Effector CD4-positive, alpha-beta T cell (primary cell): ENCODE measurements at places on chromosomes 2 and 18.

DNA sequence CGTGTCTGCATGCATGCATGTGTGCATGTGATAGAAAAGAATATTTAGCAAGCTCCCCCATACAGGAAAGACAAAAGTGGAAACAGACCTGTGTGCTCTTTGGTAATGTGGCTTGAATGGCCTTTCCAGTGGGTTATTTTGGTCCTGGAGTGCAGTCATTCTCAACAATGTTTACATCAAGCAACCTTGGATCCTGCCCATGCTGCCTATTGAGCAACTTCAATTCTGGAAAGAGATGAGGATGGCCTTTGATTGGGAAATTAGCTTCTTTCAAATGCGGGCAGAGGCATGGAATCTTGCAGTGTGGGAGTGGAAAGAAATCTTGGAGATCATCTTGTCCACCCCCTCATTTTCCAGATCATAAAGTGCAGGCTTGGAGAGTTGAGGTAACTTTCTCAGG lies 87.2 kb upstream of the SMAD2 start:
- no peak for DNase-seq

DNA sequence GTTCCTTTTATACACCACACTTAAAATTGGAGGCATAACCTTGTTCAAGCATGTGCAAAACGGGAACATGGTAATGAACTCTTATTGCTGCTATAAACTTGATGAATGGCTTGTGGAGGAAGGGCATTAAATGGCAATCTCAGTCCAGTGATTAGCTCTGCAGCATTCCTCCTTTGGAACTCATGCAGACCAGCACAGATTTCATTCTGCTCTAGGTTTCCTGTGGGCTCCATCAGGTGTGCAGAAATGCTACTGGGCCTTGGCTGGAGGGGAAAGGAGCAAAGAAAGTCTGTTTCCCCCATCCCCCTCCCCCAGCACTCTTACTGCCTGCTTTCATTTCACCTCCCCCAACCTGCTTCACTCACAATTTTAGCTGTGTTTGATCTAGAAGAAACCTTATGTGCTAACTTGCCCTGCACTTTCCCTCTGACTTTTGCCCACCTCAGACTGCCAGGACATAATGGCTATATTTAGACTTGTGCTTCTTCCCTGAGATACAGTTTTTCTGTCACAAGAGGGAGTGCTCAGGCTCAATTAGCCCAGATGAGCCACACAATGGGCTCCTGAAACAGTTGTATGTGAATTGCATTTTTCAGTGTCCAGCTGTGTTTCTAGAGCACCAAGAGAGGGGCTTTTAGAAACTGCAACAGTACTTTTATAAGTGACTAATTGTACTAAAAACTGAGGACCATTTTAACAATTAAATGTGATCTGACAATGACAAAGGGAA lies 109.8 kb downstream of the FSHR start:
- no peak for DNase-seq

- DNase-seq = no peak
These were observed 45.4 kb downstream of the ASAP2 start for GRCh38 chr2:9252002-9252357.

DNA sequence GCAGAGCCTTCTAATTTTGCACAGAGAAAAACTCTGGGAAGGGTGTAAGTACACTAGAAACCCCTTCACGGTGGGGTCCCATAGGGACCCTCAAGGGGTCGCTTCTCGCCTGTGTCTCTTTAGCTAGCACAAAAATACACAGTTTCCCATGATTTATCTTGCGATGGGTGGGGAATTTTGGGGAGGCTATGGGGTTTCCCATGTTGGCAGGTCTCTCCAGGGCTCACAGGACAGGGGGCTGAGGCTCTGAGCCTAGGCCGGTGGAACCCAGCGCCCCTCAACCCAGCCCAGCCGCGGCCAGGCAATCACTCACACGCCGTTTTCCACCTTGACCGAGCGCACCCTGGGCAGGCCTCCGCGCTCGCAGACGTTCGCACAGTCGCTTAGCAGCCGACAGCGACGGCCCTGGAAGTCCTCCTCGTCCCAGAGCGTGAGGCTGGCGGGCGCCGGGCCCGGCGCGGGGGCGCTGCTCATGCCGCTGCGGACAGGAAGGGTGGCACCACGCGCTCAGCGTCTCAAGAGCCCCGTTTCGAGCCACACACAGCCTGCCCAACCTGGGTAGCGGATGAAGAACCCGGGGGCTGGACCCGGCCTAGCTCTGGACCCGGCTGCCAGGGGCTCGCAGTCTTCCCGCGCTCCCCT lies 398 bp downstream of the CRYBA2 start:
- no peak for DNase-seq

- no peak for DNase-seq
These were observed 393.8 kb upstream of the LYPD1 start for GRCh38 chr2:133063775-133064174.

DNA sequence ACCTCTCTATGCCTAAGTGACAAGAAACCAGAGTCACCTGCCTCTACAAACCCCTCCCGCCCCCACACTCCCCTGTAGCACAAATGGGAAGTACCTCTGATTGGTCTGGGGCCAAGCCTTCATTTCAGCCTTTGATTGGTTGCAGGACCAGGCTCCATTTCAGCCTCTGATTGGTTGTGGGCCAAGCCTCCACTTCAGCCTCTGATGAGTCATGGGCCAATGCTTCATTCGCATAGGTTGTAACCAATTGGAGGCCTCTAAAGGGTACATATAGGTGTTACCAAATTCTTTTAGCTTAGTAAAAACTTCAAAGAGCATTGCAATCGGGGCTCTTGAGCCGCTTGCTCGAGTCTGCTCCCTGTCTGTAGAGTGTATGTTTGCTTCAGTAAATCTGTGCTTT lies 25.0 kb downstream of the CCDC102B start:
- no peak for DNase-seq

DNA sequence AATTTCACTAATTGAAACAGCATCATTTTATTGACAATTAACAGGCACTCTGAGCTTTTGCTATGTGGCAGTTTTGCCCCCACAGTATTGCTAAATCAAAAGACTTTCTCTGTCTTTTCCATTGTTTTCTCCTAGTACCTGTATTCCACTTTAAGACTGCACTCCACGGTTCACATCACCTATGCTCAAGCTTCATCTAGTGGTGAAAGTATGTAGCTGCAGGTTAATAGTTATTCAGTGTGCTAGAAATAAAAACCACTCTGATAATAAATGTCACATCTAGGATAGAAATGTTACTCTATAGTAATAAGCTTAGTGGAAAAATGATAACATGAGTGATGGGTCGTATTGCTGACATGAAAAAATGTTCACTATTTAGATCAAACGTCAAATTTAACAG lies 24.6 kb downstream of the ARL6IP6 start:
- DNase-seq = no peak

DNA sequence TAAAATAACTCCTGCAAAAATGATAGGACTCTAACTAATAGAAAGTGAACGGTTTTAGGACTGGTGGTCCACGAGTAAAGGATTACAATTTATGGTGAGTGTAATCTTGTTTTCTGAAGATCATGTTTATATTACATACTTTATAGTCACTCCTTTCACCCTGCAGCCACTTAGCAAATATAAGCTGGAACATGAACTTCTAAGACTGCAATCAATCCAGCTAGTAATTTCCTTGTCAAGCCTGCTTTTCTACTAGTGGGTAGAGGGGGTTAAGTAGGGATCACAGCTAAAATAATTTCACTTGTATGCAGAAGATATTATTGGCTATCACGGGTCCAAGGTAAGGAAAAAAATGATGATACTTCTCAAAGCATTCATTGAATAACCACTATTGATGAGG lies 125.5 kb upstream of the NETO1 start:
- DNase-seq = no peak

- no peak for DNase-seq
These were observed 17.5 kb upstream of the EXOC6B start for GRCh38 chr2:72843301-72843700.

- no peak for DNase-seq
These were observed 30.8 kb upstream of the PUM2 start for GRCh38 chr2:20381457-20381856.

- no peak for DNase-seq
These were observed 247.5 kb downstream of the NBAS start for GRCh38 chr2:15313657-15314056.

- no peak for DNase-seq
These were observed 2.2 kb downstream of the B3GNT2 start for GRCh38 chr2:62197925-62198633.

GRCh38 chr2:2861666-2862240 lies 515.9 kb downstream of the EIPR1 start:
- DNase-seq = no peak

GRCh38 chr18:57909620-57910019 lies 106.5 kb upstream of the ATP8B1 start:
- no peak for DNase-seq

- no peak for DNase-seq
These were observed 75.4 kb upstream of the MAP2 start for GRCh38 chr2:209348433-209348832.

DNA sequence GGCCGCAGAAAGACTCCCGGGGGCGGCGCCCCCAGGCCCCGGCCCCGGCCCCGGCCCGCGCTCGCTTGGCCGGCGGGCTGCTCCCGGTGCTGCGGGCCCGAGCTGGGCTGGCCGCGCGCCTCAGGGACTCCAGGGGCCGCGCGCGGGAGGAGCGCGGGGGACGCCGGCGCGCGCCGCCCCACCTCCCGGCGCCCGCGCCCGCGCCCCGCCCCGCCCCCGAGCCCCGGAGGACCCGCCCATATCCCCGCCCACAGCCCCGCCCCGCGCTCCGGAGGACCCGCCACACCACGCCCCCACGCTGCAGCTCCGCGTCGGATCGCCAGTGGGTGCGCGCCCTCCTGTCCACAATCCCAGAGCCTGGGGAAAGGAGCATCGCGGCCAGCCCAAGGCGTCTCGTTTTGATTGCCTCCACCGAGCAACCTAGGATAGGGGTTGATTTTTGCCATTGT lies at the start of gene PARD6G:
Gene PARD6G, minus strand, starts transcription at position 122 of the 449 bp plus-strand sequence. CDS start 166 bp downstream, outside the sequence.
- no peak for DNase-seq

GRCh38 chr2:138207074-138207930 lies 243.0 kb downstream of the HNMT start:
- no peak for DNase-seq

GRCh38 chr2:88006912-88007439 lies 9.4 kb downstream of the RNU2-63P start:
- no peak for DNase-seq

- DNase-seq = no peak
These were observed 107.8 kb downstream of the PRELID3A start for GRCh38 chr18:12515550-12515949.

DNA sequence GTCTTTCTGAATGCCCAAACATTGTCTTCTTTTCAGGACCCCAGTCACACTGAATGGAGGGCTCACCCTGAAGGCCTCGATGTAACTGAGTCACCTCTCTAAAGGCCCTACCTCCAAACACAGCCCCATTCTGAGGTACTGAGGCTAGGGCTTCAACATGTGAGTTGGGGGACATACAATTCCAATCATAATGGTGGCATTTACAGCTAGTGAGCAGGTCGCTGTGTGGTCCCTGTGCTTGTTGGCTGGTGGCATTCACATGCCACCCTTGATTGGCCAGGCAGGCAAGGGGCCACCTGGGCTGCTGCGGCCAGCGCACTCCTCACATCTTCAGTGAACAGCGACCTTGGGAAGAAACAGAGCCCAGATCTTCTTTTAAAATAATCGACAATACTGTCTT lies 30.7 kb downstream of the AMER3 start:
- DNase-seq = no peak

DNA sequence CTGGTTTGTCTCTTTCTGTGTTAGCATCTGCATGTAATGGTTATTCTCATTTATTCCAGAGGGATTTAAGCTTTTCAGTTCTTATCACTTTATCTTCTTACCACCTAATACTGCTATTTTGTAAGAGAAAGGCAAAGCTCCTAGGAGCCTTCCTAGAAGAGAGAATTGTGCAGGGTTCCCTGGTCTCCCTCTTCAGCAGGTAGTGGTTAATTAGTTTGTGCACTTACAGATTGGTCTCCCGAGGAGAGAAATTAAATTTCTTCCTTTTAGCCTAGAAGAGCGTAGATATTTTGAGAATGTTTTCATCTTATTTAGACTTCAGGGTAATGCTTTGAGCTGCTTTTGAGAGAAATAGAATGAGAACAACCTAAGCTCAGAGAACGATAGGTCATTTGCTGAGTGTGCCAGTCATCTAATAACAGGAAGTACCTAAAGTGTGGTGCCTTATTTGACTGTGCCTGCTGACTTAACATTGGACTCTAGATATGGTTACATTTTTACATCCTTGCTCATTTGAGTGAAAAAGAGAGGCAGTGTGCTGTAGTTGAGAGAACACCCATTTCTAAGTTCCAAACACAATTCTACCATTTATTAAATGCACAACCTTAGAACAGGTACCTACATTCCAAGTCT lies 651.4 kb downstream of the STK39 start:
- DNase-seq = no peak

- no peak for DNase-seq
These were observed 15.8 kb downstream of the DAPL1 start for GRCh38 chr2:158810731-158811460.

- DNase-seq = no peak
These were observed 304.8 kb downstream of the CDCA7 start for GRCh38 chr2:173659509-173659908.

- no peak for DNase-seq
These were observed 531.9 kb downstream of the TMEM182 start for GRCh38 chr2:103293742-103294077.

GRCh38 chr2:102317715-102318114 lies 6.4 kb downstream of the IL1RL1 start:
- no peak for DNase-seq

DNA sequence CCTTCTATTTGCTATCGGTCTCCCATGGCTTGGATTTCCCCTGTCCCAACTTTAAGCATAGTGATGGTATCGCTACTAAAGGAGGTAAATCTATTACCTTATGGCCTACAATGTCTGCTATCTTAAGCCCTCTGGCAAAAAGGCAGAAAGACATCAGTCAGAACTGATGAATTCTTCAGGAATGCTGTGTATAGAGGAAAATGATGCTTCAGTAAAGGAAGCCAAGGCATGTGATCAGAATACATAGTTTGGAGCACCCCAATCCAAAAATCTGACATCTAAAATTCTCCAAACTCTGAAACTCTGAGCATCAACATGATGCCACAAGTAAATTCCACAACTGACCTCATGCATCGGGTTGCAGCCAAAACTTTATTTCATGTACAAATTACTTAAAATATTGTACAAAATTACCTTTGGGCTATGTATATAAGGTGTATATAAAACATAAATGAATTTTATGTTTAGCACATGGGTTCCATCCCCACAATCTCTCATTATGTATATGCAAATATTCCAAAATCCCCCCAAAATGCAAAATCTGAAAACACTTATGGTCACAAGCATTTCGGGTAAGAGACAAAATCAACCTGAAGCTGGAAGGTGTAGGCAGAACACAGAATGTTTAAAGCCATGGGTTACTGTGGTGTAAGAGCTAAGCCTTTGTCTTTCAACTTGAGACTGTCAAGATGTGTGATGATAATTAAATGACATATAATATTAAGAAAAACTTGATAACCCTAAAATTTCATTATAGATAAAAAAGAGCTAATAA lies 66.2 kb downstream of the CUL3 start:
- no peak for DNase-seq

- no peak for DNase-seq
These were observed 466.8 kb upstream of the ZEB2 start for GRCh38 chr2:144986691-144987090.

GRCh38 chr2:235977445-235977844 lies 190.7 kb downstream of the GBX2 start:
- DNase-seq = no peak
